GM19239 (cell line): ENCODE measurements at places on chromosomes 2 and 18.

GRCh38 chr2:105510761-105511528, 112.1 kb upstream of the FHL2 start:
- no peak for DNase-seq

DNA sequence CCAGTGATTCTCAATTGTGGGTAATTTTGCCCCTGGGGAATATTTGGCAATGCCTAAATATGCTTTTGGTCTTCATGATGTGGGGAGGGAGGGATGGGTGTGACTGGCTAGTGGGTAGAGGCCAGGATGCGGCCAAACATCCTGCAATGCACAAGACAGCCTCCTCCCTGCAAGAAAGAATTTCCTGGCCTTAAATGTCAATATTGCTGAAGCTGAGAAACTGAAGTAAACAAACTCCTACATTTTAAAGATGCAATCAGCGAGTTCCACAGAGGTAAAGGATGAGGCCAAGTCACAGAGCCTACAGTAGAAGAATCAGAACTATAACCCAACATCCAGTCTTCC, 272.9 kb upstream of the EPHA4 start:
- no peak for DNase-seq

DNA sequence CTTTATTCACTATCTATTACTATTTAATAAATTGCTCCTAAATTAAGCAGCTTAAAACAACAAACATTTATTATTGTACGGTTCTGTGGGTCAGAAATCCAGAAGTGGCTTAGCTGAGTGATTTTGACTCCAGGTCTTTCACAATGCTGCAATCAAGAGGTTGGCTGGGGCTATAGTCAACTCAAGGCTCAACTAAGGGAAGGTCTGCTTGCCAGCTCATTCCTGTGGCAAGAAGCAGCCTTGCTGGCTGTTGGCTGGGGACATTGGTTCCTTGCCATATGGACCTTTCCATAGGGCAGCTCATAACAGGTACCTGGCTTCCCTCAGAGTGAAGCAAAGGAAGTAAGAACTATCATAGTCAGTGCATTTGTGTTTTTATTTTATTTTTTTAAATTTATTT, 5.0 kb upstream of the MRPL19 start:
- DNase-seq, result no peak

DNA sequence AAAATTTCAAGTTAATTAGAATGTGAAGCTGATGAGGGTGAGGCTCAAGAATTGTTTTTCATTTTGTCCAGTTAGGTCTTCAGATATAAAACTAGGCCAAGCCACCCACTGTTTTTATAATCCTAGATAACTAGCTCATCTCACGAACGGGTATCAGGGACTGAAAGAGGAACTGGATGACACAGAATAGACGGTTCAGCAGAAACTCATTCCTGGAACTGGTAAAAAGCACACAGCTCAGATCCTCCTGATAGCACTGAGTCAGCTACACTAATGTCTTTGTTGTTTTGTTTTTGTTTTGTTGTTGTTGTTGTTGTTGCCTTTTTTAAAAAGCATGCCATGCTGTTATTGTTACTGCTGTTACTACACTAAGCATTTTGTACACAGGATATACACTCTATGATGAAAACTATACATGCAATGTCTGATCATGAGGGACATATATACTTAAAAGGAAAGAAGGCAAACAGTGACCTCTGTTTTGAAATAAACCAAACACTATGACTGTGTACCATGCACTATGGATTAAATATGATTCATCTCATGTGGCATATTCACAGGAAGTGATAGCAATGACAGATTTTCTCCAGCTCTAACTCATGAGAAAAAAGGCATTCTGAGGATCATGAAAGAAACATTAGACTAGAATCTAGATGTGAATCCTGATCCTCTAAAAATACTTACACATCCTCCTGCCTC, 437.6 kb downstream of the NCKAP5 start:
- DNase-seq, result no peak

DNA sequence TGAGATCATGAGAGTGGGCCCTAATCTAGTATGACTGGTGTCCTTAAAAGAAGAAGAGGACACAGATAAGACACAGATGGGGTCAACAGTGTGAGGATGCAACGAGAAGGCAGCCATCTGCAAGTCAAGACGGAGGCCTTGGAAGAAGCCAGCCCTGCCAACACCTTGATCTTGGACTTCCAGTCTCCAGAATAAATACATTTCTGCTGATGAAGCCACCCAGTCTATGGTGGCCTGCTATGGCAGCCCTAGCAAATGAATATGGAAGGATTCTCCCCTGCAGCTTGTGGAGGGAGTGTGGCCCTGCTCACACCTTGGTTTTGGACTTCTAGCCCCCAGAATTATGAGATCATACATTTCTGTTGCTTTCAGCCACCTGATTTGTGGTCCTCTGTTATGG, 12.3 kb downstream of the CTIF start:
- no peak for DNase-seq

- DNase-seq, result no peak
These were observed 96.3 kb downstream of the UPP2 start for GRCh38 chr2:158197940-158198339.

- DNase-seq, result no peak
These were observed 773.9 kb upstream of the LRATD1 start for GRCh38 chr2:13858626-13859025.

DNA sequence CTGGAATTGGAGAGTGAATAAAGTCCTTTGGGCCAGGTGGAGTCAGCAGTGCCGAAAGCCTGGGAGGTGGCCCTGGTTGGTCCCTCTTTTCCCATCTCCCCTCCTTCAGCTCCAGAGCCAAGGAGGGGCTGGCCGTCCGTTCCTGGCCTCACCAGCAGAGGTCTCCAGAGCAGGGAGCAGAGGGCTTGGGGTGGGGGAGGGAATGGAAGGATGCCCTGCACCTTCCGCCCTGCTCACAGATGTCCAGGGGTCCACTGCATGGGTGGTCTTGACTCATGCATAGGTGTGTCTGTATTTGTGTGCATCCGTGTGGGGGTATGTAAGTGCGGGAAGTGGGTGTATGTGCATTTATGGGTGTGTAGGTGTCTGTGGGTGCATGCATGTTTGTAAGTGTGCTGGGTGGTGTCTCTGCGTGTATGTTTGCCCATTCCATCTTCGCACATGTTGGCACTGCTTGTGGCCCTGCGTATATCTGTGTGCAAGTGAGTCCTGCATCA, 201.8 kb downstream of the ZFP36L2 start:
- DNase-seq, result peak; percentile 33

DNA sequence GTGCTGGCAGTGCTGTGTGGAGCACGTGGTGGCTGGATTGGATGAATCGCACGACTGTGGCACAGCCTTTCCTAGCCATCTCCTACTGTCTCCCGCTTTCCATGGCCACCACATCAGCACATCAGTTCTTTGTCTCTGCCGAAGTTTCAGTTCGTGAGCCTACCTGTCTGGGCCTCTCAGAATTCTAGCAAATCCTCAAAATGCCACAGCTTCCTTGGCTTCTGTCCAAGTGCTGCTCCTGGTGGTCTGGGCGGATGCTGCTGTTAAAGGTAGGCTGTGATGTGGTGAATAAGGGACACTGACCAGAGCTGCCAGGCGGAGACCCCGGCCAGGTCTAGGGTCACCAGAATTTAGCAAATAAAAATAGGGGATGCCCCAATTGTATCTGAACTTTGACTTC, 237.4 kb downstream of the LPIN1 start:
- DNase-seq, result no peak

DNA sequence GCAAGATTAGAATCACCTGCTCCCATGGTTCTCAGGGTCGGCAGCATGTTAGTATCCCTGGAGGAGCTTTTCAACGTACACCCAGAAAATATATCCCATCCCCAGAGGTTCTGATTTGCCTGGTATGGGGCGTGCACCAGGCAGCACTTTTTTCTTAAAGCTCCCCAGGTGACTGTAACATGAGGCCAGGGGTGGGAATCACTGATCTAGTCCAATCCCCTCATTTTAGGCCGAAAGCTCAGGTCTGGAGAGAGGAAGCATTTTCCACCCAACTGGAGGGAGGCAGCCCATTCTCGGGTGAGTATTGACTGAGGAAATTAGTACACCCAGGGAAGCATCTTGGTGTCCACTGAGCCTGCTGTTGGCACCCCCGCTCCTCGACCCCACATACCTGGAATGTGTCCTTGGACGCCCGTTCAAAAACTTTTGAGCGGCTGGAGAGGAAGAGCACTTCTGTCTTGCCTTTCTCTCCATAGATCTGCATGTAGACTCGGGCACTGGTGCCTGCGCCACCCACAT, 94.3 kb downstream of the LOXHD1 start:
- DNase-seq, result no peak

DNA sequence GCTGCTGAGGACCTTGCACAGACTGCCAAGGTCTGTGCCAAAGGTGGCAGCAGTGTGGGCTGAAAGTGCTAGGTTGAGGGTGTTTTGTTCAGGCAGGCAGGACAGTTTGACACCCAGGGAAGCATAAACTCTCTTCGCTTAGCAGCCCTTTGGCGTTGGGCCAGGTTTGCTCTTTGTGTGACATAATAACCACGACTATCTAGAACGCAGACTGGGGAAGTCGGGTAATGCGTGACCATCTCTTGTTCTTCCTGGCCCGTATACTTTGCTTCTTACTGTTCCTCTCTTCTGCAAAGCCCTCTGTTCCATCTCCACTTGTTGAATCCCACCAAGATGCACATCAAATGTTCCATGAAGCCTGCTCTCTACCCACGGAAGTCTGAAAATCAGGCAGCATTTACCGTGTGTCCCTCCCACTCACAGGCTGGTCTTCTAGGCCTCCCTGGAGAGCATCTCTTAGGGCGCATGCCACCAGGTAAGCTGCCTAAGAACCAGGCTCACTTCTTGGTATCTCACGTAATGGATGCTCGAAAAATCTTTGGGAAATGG, 96.7 kb upstream of the LMAN1 start:
- DNase-seq, result no peak

DNA sequence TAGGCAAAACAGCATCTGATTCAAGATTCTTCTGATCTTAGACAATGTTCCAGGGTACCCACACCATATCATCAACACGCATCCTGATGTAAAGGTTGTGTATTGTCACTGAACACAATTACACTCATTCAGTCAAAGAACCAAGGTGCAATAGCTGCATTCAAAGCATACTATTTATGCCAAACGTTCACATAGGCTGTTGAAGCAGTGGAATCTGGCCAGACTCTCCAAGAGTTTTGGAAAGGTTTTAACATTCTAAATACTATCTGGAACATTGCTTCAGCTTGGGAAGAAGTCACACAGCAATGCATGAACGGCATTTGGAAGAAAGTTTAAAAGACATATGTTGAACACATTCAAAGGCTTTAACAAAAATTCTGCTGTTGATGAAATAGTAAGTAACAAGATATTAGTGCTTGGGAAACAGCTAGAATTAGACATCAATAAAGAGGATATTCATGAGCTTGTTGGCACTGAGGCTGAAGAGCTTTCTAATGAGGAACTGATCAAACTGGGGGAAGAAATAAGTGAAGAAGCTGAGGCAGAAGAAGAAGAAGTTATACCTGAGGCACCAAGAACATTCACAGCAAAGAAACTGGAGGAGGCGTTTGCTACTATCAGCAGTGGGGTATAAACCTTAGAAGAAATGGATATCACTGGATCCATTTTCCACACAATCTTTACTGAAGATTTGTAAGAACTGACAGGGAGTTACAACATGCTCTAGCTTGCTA, 47.6 kb upstream of the MSH6 start:
- DNase-seq, result no peak

DNA sequence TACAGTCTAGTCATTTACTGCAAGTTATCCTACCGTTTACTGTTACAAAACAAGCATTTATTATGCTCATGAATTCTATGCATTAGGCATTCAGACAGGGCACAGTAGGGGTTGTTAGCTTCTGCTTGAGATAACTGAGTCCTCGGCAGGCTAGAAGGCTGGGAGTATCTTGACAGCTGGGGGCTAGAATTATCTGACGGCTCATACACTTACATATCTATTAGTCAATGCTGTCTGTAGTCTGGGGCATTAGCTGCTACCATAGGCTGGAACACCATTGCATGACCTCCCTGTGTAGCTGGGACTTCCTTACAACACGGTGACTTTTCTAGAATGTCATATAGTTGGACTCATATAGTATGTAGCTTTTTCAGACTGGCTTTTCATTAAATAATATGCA, 61.9 kb upstream of the ALK start:
- no peak for DNase-seq

GRCh38 chr2:85900366-85900765, 11.6 kb upstream of the ST3GAL5 start:
- no peak for DNase-seq

GRCh38 chr2:230430957-230431910, 15.2 kb downstream of the SP100 start:
- DNase-seq, result no peak

DNA sequence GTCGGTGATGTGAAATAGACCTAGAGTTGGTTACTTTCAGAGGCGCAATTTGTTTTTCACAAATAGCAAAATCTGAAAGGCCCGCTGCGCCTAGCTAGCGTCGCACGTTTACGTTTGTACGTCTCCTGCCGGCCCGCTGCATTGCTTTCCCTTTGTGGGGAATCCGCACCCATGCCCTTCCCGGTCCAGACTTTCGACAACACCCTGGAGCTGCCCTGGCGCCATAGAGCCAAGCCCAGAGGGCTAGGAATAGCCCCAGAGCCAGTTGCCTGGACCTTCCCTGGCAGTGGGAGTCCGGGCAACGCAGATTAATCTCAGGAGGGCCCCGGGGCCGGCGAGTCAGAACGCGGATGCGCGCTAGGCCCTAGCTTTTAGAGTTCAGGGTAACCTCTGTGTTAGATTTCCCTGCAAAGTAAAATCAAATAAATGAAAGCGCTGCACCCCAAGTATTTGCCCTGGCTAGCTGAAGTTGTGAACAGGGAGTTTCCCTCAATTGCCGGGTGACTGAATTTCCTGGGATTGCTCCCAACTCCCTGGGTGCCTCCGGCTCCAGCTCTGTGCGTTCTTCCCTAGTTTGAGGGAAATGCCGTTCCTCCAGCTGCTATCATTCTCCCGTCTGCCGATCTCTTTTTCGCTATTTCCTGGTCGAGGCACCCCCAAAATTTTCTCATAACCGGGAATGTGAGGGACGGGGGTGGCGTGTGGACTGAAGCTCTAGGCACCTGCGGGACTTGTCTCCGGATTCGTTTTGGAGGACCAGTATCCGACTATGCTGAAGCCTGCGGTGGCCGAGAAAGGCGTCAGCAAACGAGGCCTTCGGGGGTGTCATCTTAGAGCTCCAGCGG, 1.2 kb upstream of the EN1 start:
- DNase-seq, result no peak

- DNase-seq, result no peak
These were observed 238.0 kb upstream of the DOK6 start for GRCh38 chr18:69162649-69163048.

DNA sequence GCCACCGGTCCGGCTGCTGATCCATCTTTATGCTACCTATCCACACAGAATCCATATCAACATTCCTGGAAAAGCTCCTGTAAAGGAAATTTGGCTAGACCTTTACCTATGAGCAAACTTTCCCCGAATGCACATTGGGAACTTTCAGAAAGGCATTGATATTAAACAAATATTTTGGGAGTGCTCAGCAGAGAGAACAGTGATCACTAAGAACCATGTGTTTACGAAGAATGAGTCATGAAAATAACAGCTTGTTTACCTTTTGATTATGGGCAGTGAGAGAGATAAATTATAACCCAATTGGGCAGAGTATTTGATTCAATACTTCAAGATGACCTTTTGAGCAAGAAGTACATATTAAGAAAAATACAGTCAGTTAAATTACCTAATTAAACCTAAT, 189.7 kb upstream of the CDH2 start:
- DNase-seq, result no peak
